Stimulated activated CD4-positive, alpha-beta T cell treated with anti-CD3 and anti-CD28 coated beads, TNF-alpha, amount 100 ng/mL, for 48 hours (primary cell): ENCODE measurements at places on chromosomes 7 and 10.

GRCh38 chr10:6089334-6090219 lies 743 bp downstream of the RBM17 start:
- DNase-seq = no peak

- DNase-seq = no peak
Measured at GRCh38 chr10:112649006-112649821, 202.2 kb downstream of the VTI1A start.

DNA sequence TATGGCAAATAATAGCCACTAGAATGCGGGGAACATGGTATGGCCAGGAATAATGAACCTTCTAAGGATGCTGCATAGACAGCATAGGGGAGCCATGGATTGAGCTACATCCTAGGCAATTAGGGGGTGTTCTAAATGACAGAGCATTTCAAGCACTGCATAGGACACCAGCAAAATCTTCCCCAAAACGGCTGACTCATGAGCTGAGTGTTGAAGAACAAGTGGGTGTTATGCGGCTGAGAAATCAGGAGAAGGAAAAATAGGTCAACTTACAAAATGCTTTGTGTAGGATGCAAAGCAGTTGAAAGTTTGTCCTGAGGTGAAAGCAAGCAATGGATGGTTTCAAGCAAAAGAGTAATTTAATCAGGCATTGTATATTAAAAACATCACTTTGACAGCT lies 1023.5 kb upstream of the C7orf33 start:
- DNase-seq = no peak

- no peak for DNase-seq
Measured at GRCh38 chr7:77450613-77451012, 34.5 kb upstream of the GSAP start.

DNA sequence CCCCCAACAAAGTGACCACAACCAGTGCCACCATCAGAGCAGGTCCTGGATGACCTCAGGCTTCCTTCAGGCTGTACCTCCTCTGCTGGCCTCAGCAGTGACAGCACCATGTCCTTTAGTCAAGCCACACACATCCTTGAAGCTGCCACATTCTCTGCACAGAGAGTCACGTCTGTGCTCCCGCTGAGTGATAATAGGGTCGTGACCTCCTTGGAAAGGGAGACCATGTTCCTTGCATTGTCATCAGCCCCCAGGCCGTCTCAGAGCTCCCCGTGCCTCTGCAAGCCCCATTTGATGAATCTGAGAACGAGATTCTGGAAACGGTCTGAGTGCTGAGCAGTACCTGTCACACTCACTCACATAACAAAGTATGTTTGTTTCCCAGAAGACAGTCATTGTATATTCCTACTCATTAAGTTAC lies 106.5 kb upstream of the PRR15 start:
- DNase-seq = no peak

DNA sequence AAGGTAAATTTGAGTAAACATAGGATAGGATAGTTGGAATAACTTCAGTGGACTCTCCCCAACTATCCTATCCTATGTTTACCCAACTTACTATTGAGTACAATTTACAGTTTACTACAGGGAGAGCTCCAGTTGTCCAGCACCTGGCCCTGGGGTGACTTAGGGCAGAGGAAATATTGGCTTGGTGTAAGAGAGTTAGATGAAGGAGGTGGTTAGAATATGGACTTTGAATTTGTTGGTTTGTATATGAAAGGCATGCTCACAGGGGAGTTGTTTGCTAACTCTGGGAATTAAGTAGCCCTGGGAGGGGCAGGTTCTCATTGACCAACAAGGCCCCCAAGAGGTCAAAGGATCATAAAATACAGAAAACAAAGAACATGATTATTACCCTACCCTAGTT lies 497.7 kb downstream of the ARL4A start:
- no peak for DNase-seq

DNA sequence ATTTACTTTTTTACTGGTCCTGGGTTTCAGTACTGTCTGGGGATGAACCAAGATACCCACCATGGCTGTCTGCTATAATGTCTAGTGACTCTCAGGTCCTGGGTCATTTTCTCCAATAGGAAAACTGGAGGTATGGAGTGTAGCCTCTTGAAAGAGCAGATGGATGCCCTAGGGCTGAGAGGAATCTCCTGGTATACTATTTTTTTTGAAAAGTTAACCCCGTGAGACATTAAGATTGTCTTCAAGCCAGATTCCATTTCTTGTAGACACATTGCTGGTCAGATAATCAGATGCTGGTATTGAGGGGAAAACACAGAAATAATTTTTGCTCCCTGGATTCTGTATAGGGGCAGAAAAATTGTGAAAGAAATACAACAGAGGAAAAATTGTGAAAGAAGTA lies 97.3 kb downstream of the ZNF680 start:
- no peak for DNase-seq

DNA sequence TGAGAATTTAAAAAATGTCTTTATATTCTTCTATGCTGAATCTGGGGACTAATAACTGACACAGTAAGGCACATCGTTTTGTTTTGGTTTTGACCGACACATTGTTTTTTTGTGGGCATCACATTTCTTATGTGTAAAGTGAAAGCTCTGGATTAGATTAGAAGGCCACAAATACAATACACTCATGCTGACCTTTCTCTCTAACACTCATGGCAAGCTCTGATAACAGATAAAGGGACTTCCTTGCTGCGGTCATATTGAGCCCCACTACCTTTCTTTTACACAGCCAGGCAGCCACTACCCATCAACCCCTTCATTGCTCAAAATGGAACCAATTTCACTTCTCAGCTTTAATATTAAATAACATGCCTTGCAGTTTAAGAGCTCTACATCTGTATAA lies 26.0 kb downstream of the PPP1R3A start:
- DNase-seq = no peak
